ENCODE measurements at places on chromosomes 4 and X.

DNA sequence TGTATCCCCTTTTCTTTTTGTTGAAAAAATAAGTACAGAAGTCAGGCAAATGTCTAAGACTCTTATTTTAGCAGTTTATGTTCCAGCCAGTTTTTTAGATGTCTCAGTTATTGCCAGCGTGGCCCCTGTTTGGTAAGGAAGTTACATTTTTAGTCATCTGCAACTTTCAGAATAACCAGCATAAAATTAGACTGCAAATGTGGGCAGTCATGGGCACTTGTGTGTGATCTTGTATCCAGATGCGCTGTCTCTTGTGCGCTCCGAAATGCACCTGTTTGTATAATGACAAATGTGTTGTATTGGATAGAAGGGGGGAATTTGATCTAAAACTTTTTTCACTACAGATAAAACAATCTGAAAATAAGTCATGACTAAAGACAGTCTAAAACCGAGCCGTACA is 44.3 kb upstream of the CLCN4 start:
- DNase-seq: no peak

DNA sequence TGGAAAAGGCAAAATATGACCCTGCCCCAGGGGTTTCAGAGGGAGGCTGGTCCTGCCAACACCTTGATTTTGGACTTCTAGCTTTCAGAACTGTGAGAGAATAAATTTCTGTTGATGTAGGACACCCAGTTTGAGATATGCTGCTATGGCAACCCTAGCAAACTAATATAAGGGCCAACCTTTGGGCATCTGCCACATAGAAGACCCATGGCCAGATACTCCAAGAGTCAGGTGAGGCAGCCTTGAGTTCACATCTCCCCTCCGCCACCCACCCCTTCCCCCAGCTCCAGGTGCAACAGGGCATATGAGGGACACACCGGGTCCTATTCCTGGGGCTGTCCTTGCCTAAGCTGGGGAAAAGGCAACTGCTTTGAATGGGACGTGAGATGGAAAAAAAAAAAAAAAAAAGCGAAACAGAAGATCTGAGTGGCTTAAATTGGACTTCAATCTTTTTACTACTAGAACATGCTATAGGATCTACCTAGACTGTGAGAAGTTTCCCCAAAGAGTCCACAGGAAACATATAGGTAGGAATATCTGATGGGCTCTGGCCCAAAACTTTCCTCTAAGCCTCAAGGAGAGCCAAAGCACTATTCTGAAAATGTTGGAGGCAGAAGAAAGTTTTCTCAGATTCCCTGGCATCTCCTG is 56.5 kb upstream of the PROM1 start:
- DNase-seq: no peak

DNA sequence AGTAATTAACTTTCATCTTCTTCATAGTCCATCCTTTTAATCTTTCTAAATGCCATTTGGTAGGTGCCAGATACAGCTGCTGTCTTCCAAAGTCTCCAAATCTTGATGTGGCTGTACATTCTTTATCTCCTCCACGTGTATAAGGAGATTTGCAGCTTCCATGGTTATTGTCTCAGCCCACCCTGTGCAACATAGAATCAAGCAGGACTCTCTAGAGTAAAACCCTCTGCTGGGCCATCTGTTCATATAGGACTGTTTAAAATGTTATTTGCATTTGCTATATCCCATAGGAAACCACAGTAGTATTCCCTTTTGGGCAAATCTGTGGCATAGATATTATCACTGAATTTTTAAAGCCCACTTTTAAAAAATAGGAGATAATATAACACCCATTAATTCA is 527.2 kb upstream of the EPHA5 start:
- DNase-seq: no peak

- no peak for DNase-seq
These were observed 11.1 kb downstream of the SASH3 start for GRCh38 chrX:129790808-129791207.

- no peak for DNase-seq
These were observed 146.2 kb downstream of the SPATA18 start for GRCh38 chr4:52197306-52197705.

GRCh38 chr4:122309988-122310626 is 68.7 kb upstream of the ADAD1 start:
- DNase-seq: no peak

GRCh38 chrX:145609951-145610511 is 207.6 kb upstream of the SLITRK2 start:
- DNase-seq: no peak

DNA sequence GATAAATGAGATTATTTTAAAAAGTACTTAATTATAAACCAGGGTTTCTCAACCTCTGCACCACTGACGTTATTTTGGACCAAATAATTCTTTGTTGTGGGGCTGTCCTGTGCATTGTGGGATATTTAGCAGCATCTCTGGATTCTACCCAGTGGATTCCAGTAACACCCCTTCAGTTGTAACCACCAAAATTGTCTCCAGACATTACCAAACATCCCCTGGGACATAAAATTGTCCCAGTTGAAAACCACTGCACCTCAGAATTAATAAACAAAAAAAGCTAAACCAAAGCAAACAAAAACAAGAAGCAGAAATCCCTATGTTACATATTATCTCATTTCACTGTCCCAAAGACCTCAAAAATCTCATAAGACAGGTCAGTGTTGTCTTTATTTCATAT is 54.2 kb upstream of the GIMD1 start:
- DNase-seq: no peak

- DNase-seq: no peak
These were observed 13.1 kb upstream of the AMTN start for GRCh38 chr4:70505151-70505748.

- no peak for DNase-seq
These were observed 74.3 kb downstream of the SNX25 start for GRCh38 chr4:185283723-185284122.

- no peak for DNase-seq
These were observed 200.1 kb upstream of the PPARGC1A start for GRCh38 chr4:24089851-24090534.

- no peak for DNase-seq
These were observed 154.6 kb downstream of the GUCY2F start for GRCh38 chrX:109327251-109327650.
